ENCODE measurements at places on chromosomes 16 and 17.

DNA sequence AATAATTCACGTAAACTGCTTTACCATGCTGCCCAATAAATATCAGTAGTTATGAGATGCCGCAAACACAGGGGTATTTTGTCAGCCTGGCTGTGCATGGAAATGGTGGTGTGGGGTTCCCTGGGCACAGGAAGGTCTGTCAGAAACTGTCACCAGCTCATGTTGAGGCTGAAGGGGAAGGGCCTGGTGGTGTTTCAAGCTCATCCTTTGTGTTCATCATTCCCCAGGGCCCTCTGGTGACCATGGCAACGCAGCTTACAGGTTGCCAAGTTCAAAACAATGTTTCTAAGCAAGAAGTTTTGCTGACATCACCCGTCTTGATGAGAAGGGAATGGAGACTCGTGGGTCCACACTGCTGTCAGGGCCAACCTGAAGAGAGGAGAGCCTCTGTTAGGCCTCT lies 348.9 kb upstream of the C16orf82 start:
- DNase-seq = no peak

DNA sequence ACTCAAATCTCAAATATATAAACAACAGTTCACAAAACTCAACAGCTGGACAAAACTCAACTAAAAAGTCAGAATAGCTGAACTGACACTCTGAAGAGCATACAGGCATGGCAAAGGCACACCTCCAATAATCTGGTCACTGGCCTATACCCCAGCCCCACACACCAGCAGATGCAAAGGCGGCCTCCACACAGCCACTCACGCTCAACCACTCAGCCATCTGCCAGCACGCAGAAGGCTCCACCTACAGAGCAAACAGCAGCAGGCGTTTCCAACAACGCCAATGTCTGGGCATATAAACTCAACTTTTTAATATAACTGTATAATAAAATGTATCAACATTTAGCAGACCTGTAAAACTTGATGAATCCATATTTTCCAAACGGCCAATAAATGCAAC lies 17.2 kb downstream of the USP7 start:
- no peak for DNase-seq

DNA sequence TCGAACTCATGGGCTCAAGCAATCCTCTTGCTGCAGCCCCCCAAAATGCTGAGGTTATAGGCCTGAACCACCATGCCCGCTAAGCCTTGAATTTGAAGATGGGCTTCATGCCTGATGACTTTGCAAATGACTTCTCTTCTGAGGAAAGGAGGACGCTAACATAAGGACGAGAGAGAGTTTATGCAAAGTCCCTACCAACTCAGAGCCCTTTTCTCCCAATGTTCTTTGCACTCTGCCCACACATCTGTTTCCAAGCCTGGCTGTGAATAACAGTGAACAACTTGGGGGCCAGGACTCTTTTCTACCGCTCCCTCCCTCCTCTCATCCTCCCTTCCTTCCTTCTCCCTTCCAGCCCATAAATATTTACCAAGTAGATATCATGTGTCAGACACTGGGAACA lies 8.5 kb upstream of the NPIPB2 start:
- no peak for DNase-seq

GRCh38 chr17:37673386-37673785 lies 30.1 kb upstream of the DDX52 start:
- DNase-seq = no peak

GRCh38 chr16:29820730-29821642 lies 724 bp downstream of the MVP start:
- no peak for DNase-seq

GRCh38 chr16:70737377-70738082 lies 51.7 kb upstream of the MTSS2 start:
- peak; percentile 97 for DNase-seq

- DNase-seq = no peak
Measured at GRCh38 chr16:7026639-7027038, 306.0 kb upstream of the RBFOX1 start.

GRCh38 chr17:28053044-28053670 lies 10.7 kb downstream of the NLK start:
- no peak for DNase-seq

DNA sequence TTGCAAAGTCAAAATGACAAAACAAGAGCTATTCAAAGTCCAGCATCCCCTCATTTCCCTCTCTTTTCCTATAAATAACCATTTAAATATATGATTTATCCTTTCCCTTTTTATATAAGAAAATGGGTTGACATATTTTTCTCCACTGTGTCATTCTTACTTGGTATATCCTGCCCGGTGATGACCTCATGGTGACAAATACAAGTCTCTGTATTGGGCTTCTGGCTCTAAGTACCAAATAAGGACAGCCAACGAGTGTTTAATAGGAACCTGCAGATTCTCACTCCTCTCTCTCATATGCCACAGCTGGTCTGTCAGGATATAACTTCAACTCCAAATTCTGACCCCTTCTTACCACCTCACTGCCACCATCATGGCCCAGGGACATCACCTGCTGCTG lies 25.5 kb upstream of the CBLN1 start:
- DNase-seq = no peak

- no peak for DNase-seq
Measured at GRCh38 chr16:88533381-88533917, 36.8 kb upstream of the ZC3H18 start.

GRCh38 chr16:82456683-82457082 lies 170.1 kb upstream of the CDH13 start:
- peak; percentile 57 for DNase-seq

GRCh38 chr16:57823836-57824235 lies 21.5 kb upstream of the KIFC3 start:
- no peak for DNase-seq

GRCh38 chr17:948284-948852 lies 31.2 kb downstream of the NXN start:
- DNase-seq = no peak

- DNase-seq = no peak
Measured at GRCh38 chr16:83623892-83624291, 183.9 kb upstream of the HSBP1 start.

DNA sequence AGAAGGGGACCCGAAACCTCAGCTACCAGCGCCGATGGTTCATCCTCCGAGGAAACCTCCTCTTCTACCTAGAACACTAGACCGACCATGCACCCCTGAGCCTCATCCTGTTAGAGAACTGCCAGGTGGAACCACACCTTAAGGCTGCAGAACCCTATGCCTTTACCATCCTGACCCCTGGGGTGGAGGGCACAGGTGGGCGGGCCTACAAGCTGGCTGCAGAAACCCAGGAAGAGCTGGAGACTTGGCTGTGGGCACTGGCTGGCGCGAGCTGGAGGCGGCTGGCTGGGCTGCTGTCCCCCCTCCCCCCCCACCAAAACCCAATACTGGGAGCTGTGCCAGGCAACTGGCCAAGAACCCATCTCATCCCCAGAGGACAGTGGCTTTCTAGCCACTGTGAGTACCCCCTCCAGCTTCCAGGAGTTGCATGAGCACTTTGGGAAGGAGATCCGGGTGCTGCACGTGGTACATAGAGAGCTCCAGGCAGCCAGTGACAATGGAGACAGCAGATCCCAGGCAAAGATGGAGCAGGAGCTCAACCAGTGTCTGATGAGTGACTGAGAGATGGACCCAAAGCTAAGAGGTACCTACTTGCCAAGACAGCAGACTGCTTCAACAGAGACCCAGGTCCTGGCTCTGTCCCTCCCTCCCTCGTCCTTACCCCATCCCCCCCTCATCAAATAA lies 1.4 kb upstream of the CD2BP2 start:
- no peak for DNase-seq

DNA sequence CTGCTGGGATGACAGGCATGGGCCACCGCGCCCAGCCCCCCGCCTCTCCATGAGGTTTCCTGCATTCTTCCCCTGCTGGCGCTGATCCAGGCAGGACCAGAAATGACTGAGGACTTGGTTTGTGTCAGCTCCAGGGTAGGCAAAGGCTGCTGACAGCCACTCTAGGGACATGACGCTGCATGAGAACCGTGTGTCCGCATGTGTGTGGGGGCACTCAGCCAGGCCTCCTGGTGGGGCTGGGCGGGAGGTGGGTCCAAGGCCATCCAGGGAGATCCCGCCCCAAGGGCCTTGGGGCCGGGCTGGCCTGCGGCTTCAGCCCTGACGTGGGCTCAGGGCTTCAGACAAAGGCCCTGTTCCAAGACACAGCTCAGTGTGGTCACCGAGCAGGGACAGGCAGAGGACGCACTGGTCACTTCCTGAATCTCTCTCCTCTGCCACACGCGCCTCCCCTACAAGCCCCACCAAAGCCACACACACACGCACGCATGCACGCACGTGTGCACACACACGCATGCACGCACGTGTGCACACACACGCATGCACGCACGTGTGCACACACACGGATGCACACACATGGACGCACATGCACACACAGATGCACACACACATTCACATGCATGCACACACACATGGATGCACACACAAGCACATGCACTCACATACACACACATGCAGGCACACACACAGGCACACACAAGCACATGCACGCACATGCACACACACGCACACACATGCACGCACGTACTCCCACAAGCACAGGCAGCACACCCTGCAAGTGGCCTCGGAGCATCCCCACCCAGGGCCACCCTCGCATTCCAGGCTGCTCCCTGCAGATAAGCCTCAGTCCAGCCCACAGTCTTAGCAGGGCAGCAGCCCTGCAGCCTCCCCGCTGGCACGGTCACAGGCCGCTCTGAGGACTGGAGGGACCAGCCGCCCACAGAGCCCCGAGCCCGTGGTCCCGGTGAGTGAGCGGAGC lies 5.3 kb upstream of the TMEM204 start:
- no peak for DNase-seq

DNA sequence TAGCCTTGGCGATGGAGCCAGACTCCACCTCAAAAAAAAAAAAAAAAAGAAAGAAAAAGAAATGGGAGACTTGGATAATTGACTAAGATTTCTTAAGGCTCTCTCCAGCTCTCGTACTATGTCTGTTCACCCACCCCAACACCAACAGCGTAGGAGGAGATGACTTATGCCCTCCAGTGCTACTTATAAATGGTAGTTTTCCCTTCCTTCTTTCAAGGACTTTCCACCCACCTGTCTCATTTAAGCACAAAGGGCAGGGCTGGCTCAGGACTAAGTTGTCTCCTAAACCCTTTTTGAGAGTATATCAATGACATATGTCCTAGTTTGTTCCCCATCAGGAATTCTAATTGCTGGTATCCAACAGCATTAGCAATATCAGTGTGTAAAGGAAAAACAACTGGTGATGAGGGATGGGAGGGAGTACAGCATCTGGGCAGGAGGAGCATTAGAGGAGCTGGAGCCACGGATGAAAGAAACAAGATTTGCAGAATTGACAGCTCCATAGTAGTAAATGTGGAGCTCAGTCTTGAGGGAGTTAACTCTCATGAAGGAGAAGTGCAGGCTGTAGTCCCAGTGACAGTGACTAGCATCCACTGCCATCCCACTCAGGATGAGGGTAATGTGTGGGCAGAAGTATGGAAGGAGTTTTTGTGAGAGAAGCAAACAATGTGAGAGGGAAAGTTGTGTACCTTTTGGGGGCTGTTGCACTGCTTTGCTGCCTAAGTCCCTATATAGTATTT lies 17.2 kb downstream of the UBE2Z start:
- no peak for DNase-seq

- no peak for DNase-seq
Measured at GRCh38 chr17:29155966-29156338, 24.2 kb downstream of the MYO18A start.

DNA sequence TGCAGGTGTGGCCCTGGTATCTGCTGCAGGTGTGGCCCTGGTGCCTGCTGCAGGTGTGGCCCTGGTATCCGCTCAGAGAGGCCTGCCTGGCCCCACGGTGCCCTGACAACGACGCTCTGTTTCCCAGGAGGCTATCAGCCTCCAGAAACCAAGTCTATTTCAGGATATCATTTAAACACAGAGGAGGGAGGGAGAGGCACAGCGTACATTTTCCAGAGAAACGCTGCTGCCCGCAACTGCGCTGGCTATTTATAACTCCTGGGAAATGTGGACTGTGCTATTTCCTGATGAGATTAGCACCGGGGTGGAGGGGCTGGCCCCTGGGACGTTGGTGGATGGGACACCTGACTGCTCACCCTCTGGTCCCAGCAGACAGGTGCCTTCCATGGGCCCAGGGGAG lies 22.5 kb downstream of the TIMM22 start:
- DNase-seq = no peak

DNA sequence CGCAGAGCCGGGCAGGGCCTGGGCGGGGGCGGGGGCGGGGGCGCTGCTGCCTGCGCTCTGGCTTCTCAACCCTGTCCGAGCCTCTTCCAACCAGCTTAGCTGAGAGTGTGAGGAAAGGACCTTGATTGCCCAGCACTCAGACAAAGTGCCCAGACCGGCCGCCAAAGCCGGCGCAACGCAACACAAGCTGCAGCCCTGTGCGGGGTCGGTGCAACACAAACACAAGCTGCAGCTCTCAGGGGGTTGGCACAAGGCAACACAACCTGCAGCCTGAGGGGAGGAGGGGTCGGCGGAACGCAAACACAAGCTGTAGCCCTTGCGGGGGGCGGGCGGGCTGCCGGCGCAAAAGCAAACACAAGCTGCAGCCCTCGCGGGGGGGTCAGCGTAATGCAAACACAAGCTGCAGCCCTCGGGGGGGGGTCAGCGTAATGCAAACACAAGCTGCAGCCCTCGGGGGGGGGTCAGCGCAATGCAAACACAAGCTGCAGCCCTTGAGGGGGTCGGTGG lies 60.0 kb downstream of the KLHDC4 start:
- DNase-seq = no peak

- DNase-seq = peak; percentile 50
Measured at GRCh38 chr17:76397687-76398522, 13.5 kb downstream of the SPHK1 start.

GRCh38 chr17:76793775-76794174 lies 55.9 kb downstream of the MFSD11 start:
- no peak for DNase-seq

GRCh38 chr17:11786711-11787438 lies 188.6 kb downstream of the DNAH9 start:
- DNase-seq = no peak

GRCh38 chr17:8951206-8951605 lies 14.3 kb downstream of the PIK3R5 start:
- no peak for DNase-seq

- DNase-seq = no peak
Measured at GRCh38 chr17:33469911-33470310, 176.8 kb upstream of the ASIC2 start.

- no peak for DNase-seq
Measured at GRCh38 chr16:86059253-86060171, 160.6 kb downstream of the IRF8 start.

DNA sequence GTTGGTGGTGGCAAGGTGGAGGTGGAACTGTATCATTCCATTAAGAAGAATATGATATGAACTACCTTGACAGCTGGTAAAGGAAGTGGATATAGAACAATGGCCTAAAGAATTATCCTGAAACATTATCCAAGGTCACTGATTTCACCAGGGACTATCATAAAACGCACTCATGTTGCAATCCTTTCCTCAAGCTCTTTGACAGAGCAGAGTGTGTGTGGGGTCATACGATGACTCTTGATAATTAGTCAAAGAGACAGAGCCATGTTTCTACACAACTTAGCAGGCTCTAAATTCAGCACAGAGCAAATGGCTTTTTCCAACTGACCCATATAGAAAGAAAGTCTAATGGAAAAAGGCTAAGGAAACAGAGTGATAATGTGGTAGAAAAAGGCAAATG lies 126.4 kb upstream of the ANKFN1 start:
- no peak for DNase-seq
